ENCODE measurements at places on chromosomes 7 and 10.

GRCh38 chr7:144048648-144049047 lies at the start of gene OR2A5:
Gene OR2A5, plus strand, starts transcription at chr7:144048948. Its CDS starts 1,454 bp downstream, at chr7:144050402.
- DNase-seq, result no peak

DNA sequence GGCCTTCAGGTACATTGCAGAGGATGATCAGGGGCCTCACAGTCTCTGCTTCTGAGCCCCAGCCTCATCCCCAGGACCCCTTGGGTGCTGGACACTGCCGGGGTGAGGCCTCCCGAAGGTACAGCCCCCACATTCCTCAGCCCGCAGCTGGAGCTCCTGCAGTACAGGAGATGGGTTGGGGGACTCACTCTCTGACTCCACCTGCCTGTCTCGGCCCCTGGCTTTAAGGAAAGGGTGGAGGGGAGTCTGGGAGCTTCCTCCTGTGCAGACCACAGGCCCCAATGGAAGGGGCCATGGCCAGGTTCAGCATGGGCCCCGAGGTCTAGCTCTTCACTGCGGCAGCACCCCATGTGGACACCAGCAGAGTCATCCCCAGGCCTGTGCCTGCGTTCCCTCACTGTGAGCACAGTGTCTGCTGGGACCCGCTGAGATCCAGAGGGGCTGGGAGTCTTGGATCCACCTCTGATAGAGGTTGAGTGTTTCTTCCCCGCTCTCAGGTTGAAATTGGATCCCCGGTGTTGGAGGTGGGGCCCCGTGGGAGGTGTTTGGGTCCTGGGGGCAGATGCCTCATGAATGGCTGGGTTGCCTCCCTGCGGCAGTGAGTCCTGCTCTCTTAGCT lies 99.9 kb downstream of the PRKAG2 start:
- DNase-seq, result no peak

- DNase-seq, result no peak
These were observed 256.2 kb downstream of the SDHAF3 start for GRCh38 chr7:97373736-97374135.

DNA sequence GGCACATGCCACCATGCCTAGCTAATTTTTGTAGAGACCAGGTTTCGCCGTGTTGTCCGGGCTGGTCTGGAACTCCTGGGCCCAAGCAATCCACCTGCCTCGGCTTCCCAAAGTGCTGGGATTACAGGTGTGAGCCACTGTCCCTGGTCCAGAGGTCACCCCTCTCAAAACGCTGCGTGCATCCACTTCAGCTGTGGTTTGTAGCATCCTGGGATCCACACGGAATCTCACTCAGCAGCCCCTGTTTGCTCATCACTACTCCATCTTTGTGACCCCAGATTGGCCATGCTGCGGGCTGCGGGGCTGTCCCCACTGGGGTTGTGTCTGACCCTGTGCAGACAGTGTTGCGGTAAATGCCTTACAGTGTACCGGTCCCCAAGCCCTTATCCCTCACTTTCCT lies 3.5 kb downstream of the INPP5A start:
- DNase-seq, result no peak

- no peak for DNase-seq
These were observed 84.9 kb downstream of the GRB10 start for GRCh38 chr7:50697748-50698147.

DNA sequence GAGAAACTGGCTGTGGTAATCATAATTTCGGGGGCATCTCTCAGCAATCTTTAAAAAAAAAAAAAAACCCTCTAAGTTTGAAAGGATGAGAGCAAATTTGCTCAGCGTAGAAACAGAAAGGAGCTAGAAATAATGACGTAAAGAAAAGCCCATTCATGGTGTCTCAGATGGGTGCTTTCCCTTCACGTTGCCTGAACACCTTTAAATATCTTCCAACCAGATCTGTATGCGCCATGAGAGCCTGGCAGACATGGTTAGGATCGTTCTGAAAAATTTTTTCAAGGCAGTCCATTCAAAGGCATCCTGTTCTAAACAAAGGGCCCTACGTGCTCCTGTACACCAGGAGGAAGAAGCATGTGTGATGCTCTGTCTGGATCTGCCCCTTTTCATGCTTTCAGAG lies 141.2 kb upstream of the C1QL3 start:
- DNase-seq, result peak; percentile 83

GRCh38 chr7:36925207-36925606 lies 200.9 kb upstream of the AOAH start:
- no peak for DNase-seq

GRCh38 chr10:86376852-86377796 lies 10.5 kb upstream of the GRID1 start:
- DNase-seq, result peak; percentile 74

- no peak for DNase-seq
These were observed 338.3 kb upstream of the TEX47 start for GRCh38 chr7:89133819-89134218.

- no peak for DNase-seq
These were observed 2.1 kb downstream of the ZNF273 start for GRCh38 chr7:64905133-64905532.

DNA sequence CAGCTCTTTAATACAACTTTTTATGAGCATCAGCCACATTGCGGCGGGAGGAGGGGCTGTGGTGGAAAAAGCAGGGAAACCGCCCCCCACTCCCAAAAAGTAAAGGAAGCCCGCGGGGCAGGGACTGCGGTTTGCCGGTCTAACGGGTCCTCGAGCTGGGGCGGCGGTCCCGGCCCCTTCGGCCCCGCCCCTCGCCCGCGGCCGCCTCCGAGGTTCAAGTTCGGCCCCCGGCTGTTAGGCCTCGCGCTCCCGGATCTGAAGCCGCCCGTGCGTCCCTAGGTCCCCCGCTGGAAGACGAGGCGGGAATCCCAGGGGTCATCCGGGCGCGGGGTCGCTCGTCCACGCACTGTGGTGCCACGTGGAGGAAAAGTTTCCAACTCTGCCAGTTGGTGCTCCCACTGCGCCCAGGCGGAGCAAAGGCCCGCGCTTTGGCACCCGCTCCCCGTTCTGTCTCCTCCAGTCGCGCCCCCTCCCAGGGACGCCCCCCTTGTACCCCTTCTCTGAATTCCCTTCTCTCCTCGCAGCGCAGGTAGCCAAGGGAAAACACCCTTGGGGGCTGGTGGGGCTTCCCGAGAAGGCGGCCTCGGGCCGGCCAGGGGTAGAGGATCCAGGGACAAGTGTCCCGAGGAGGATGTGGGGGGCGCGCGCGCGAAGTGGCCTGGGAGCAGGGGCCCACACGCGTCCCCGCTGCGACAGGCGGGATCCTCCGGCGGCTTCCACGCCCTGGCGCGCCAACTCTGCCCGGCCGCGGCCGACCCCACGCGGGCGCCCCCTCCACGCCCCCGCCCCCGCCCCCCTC lies 798 bp upstream of the AUTS2 start:
- DNase-seq, result peak; percentile 58

- DNase-seq, result peak; percentile 18
These were observed 82.0 kb upstream of the PDZD8 start for GRCh38 chr10:117457071-117457810.

GRCh38 chr10:118254654-118255053 lies 87.5 kb downstream of the FAM204A start:
- DNase-seq, result no peak

- DNase-seq, result no peak
These were observed 16.3 kb upstream of the SAR1A start for GRCh38 chr10:70186571-70186970.

GRCh38 chr7:24229481-24230226 lies 54.3 kb upstream of the NPY start:
- DNase-seq, result no peak

Data from NCI-H146 (cell line).